ENCODE measurements at places on chromosomes 11 and 22. TPM values are rescaled to one million over a fixed set of nuclear protein-coding genes. Genes with fewer than 3 reads are reported as not detected.

The ST14 gene
- total RNA-seq: 85.2 TPM

The RIC8A gene
- total RNA-seq: 75.6 TPM

- H3K4me1 ChIP-seq: peaks cover 14% of the 10 kb centered on the region
- no peaks in the 10 kb centered on the region for H3K27me3 ChIP-seq
- peak; percentile 59 for DNase-seq
- H3K27ac ChIP-seq: peak overlapping the region; percentile 71
- no peaks in the 10 kb centered on the region for H3K36me3 ChIP-seq
These were observed 83.1 kb downstream of the PTPRJ start for GRCh38 chr11:48063424-48063978.

GRCh38 chr11:132982772-132983640 is 549.3 kb downstream of the OPCML start:
- no peak overlapping the region for H3K4me3 ChIP-seq
- H3K4me1 ChIP-seq: no peaks in the 10 kb centered on the region
- no peak for DNase-seq
- no peak overlapping the region for H3K27ac ChIP-seq
- H3K27me3 ChIP-seq: no peaks in the 10 kb centered on the region
- H3K36me3 ChIP-seq: no peaks in the 10 kb centered on the region

The RFPL2 gene
- total RNA-seq: 0.48 TPM

The FKBP2 gene
- 73.5 TPM for total RNA-seq

The SMIM35 gene
- total RNA-seq: not detected

The CEP164 gene
- total RNA-seq: 18.3 TPM

- no peaks in the 10 kb centered on the region for H3K27me3 ChIP-seq
- no peak overlapping the region for H3K27ac ChIP-seq
- no peak for DNase-seq
- H3K4me1 ChIP-seq: no peaks in the 10 kb centered on the region
- H3K4me3 ChIP-seq: no peak overlapping the region
These were observed 24.1 kb upstream of the RASL10A start for GRCh38 chr22:29339381-29340235.

The OMP gene
- total RNA-seq: not detected

The TMX2 gene
- total RNA-seq: 81.4 TPM

- no peak overlapping the region for H3K4me3 ChIP-seq
- H3K36me3 ChIP-seq: no peaks in the 10 kb centered on the region
- H3K27ac ChIP-seq: no peak overlapping the region
These were observed 395.7 kb downstream of the MN1 start for GRCh38 chr22:27405672-27406388.

DNA sequence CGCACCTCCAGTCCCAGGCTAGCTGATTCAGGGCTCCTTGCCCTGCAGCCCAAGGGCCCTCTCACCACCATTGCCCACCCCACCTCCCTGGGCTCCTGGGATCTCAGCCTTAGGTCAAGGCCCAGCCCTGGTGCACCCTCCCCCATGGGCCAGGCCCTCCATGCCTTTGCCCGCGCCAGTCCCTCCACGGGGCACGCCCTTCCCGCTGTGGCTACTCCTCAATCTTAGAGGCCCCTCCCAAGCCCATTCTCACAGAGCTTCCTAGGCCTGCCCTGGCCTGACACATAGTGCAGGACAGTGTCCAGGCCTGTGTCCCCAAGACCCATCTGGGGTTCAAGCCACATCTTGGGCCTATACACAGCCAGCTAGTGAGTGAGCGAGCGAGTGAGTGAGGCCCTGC is 6.9 kb downstream of the GP1BB start:
- H3K4me3 ChIP-seq: no peak overlapping the region
- peaks cover 14% of the 10 kb centered on the region for H3K27me3 ChIP-seq
- H3K36me3 ChIP-seq: no peaks in the 10 kb centered on the region
- H3K27ac ChIP-seq: no peak overlapping the region

GRCh38 chr11:12163181-12163941 is 53.0 kb downstream of the MICAL2 start:
- no peaks in the 10 kb centered on the region for H3K36me3 ChIP-seq
- peaks cover 44% of the 10 kb centered on the region for H3K4me1 ChIP-seq
- peak; percentile 55 for DNase-seq

GRCh38 chr11:66327171-66328030 is 8.8 kb downstream of the RIN1 start:
- H3K4me3 ChIP-seq: no peak overlapping the region
- H3K27ac ChIP-seq: peak overlapping the region; percentile 94
- DNase-seq: peak; percentile 56
- H3K27me3 ChIP-seq: no peaks in the 10 kb centered on the region

The CXCR5 gene
- not detected for total RNA-seq
